Left ventricle myocardium superior (tissue), 1 donor: ENCODE measurements at places on chromosomes 12 and 14.

GRCh38 chr14:97798176-97798575 is 1001.0 kb downstream of the VRK1 start:
- no peak for DNase-seq

GRCh38 chr14:70317969-70318634 is 41.4 kb downstream of the COX16 start:
- DNase-seq, result no peak

GRCh38 chr12:106297681-106298080 is 4.9 kb upstream of the TCP11L2 start:
- DNase-seq, result no peak

GRCh38 chr14:77062261-77062660 is 33.8 kb upstream of the IRF2BPL start:
- no peak for DNase-seq

GRCh38 chr14:96851694-96852381 is 54.7 kb downstream of the VRK1 start:
- DNase-seq, result no peak

- DNase-seq, result no peak
Measured at GRCh38 chr14:24416254-24416931, 13.1 kb downstream of the CBLN3 start.

- DNase-seq, result no peak
Measured at GRCh38 chr12:33222357-33222756, 217.3 kb downstream of the SYT10 start.

DNA sequence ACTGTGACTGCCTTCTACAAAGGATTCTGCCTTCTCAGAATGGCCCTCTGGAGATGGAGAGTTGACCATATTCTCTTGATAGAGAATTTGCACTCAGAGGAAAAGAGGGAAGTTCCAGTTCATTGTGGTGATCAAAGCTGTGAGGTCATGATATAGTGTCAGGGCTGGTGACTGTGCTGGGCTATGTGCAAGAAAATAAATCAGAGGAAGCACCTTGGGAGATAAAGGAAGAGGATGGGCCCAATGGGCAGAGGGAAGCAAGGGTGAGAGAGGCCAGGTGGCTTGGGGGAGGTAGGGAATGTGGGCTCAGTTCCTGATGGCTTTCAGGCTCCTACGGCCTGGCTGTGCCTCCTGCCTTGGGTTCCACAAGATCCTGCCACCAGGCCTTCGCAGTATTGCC is 145.8 kb downstream of the SLC8A3 start:
- DNase-seq, result no peak

DNA sequence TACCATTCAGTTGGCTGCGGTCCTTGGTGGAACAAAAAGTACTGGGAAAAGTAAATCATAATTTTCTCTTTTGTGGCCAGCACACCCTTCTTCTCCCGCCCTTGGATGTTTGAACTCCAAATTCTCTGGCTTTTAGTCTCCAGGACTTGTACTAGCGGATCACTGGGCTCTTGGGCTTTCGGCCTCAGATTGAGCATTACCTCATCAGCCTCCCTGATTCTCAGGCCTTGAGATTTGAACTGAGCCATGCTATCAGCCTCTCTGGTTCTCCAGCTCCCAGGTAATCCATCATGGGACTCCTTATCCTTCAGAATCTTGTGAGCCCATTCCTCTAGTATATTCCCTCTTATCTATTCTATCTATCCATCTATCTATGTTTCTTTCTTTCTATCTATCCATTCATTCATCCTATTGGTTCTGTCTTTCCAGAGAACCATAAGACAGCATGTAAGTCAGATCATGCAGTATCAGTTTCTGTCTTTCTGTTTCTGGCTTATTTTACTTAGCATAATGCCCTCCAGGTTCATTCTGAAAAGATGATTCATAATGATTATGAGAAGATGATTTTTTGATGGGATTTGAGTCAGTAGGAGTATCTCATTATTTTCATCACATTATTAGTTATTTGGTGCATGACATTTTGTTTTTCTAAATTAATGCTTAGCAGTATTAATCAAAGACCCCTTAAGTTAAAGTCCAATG is 814.9 kb downstream of the LRFN5 start:
- no peak for DNase-seq

GRCh38 chr12:57772429-57773322 is at the start of gene EEF1AKMT3:
EEF1AKMT3 (plus strand) TSS chr12:57772614; CDS start chr12:57772725, 111 bp downstream.
- DNase-seq, result peak; percentile 74

- peak; percentile 60 for DNase-seq
Measured at GRCh38 chr12:19440019-19440858, 947 bp downstream of the AEBP2 start.

DNA sequence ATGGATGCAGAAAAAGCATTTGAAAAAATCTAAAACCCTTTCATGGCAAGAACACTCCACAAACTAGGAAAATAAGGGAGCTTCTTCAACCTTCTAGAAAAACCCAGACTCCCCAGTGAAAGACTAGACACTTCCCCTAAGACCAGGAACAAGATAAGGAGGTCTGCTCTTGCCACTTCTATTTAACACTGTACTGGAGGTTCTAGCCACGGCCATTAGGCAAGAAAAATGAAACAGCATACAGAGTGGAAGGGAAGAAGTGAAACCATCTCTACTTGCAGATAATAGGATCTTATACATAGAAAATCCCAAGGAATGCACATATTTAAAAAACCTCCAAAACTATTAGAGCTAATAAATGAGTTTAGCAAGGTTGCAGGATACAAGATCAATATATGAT is 42.3 kb downstream of the CHGA start:
- no peak for DNase-seq

GRCh38 chr14:50085570-50086320 is 30.6 kb downstream of the VCPKMT start:
- DNase-seq, result no peak

DNA sequence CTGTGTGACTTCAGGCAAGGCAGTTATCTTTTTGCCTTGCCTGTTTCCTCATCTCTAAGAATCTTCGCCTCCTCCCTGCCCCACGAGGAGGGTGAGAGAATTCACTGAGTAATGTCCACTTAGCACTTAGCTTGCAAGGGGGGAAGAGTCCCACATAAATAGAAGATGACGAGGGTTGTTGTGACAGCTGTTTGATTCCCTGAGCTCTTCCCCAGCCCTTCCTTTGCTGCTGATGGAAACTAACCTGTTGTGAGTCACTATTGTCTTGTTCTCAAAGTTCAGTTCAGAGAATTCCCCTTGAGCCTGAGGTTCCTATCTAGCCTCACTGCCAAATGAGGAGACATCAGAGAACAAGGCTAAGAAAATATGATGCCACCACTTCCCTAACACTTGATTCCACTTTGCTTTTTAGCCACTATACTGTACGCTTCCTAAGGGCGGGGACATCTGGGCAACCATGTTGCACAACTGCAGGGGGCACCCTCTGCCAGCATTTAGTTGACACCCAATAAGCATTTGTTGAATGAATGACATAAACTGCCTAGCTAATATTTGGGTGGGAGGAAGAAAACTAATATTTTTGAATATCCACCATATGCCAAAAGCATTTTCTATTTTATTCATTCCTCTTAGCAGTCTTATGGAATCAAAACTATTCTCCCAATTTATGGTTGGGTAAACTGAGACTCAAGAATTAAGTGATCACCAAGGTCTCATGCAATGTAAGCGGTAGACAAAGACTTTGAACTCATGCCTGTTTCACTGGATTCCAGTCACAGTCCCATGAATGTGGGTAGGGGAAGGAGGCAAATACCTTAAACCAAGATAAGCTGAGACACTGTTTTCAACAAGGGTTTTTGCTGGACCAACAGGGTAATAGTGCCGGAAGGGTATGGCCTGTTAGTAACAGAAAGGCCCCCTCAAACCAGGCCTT is 77.6 kb downstream of the ZFP36L1 start:
- no peak for DNase-seq

DNA sequence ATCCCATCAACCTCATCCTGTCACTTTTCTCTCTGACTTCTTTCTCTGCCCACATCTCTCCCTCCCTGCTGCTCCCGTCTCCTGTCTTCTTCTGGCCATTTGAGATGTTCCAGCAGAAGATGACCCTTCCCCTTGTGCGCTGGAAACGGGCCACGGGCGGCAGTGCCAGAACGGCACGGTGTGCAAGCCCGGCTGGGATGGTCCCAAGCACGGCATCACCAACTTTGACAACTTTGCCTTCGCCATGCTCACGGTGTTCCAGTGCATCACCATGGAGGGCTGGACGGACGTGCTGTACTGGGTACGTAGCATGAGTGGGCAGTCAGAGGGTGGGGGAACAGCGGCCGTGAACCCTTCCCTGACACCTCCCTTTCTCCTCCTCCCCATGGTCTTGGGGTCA is 301.7 kb upstream of the FKBP4 start:
- no peak for DNase-seq

DNA sequence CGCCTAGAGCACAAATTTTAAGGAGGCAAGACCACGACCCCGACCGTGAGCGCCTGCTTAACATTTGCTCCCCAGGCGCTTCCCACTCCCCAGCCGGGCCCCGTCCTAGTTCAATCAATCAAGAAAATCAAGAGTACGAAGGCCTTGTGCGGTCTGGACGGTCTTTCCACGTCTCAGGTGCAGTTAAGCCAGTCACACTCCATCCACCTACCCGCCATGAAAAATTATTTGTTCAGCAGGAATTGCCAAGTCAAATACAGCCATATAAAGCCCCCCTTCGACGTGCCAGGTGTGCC is 603 bp upstream of the LRR1 start:
- DNase-seq, result no peak

DNA sequence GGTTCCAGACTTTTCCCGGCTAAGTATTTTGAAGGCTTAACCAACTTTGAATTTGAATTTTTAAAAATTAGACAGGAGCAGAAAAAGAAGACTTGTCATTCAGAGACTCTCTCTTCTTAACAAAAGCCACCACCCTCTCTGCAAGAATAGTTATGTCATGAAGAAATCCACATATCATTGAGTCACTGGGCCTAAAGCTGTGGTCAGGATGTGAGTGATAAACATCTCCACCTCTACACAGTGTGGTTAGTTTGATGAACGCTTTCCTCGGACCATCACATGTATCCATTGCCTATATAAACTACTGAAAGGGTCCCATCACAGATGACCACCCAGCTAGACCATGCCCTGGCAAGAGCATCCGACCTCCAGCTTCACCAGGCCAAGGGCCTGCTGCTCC is 226.1 kb downstream of the KSR2 start:
- no peak for DNase-seq

- no peak for DNase-seq
Measured at GRCh38 chr14:42319996-42320395, 713.3 kb downstream of the LRFN5 start.

- DNase-seq, result no peak
Measured at GRCh38 chr12:48180424-48180823, 3.0 kb upstream of the CCDC184 start.

GRCh38 chr14:92480856-92481255 is 32.7 kb upstream of the RIN3 start:
- no peak for DNase-seq

- no peak for DNase-seq
Measured at GRCh38 chr12:101414533-101415119, 7.1 kb upstream of the ARL1 start.

DNA sequence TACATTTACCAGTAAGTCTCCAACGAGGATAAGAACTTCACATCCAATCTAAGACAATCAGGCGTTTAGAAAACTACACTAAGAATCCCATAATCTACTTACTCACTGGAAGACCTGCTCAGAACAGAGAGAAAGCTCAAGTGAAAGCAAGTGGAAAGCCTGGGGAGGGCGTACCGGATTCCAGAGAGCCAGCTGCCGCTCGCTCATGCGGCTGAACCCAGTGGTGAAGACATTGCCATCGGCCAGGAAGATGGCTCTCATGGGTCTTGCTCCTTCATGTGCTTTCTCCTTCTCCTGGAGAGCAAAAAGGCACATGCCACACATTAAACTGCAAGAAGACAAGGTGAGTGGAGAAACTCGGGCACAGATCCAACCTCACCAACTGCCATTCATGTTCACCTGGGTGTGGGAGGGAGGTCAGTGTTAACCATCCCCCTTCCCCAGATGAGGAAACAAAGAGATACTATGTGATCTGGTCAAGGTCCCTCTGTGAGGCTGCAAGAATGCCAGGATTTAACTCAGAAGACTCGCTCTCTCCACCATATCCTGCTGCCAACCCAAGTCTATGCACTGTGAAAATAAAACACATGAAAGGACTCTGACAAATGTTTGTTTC is 23.5 kb upstream of the SELPLG start:
- no peak for DNase-seq

DNA sequence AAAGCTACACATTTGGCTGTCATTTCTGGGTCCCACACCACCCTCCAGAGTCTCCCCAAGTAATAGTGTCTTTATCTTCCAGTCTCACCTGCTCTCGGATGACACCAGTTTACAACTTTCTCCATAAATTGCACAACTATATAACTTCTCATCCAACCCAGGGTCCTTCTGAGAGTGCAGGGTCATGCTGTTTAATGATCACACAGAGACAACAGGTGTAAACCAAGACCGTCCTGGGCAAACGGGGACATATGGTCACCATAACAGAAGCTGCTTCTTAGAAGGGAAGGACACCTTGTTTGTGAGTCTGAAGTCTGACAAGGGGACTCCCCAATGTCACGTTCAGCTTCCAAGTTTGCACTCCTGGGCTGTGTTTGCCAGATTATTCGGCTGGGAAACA is 74.3 kb downstream of the MAP1LC3B2 start:
- DNase-seq, result no peak

DNA sequence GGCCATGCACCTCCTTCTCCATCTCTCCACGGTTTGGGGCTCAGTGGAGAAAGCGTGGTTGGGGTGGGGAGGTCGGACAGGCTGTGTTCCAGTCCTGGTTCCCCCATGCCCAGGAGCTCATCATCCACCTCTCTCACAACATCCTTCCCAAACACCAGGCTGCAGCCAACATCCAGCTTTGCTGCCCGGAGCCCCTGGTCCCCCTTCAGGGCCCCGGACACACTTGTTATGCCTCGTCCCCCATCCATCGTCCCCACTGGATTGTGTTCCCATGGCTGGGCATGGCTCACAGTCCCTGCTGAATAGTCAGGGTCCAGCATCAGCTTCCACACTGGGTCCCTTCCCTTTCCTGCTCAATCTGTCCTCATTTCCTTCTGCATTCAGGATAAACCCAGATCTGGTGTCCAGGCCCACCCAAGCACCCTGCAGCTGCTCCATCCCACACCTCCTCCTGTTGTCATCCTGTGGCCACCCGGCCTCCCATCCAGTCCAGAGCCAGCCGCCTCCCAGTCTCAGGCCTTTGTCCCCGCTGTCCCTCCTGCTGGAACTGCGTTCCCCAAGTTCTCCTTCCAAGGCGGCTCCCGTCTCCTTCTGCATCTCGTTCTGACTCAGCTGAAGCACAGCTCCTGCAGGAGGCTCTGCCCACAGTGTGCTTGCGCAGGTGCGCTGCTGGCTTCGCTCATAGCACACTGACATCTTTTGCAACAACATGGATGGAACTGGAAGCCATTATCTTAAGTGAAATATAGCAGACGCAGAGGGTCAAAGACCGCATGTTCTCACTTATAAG is 211.4 kb upstream of the RTL1 start:
- no peak for DNase-seq
